Natural killer cell treated with Interleukin-12 subunit alpha and Interleukin-12 subunit beta and Interleukin-15 and Interleukin-18, amount 100 ng/mL, for 72 hours (primary cell): ENCODE measurements at places on chromosomes 5 and 9. TPM values are rescaled to one million over a fixed set of nuclear protein-coding genes. Genes with fewer than 3 reads are reported as not detected.

- DNase-seq: no peak
Observed at GRCh38 chr9:6702707-6703106, 55.1 kb upstream of the KDM4C start.

NDUFS6 gene
- total RNA-seq: 35.5 TPM

IL3 gene
- not detected for total RNA-seq

DNA sequence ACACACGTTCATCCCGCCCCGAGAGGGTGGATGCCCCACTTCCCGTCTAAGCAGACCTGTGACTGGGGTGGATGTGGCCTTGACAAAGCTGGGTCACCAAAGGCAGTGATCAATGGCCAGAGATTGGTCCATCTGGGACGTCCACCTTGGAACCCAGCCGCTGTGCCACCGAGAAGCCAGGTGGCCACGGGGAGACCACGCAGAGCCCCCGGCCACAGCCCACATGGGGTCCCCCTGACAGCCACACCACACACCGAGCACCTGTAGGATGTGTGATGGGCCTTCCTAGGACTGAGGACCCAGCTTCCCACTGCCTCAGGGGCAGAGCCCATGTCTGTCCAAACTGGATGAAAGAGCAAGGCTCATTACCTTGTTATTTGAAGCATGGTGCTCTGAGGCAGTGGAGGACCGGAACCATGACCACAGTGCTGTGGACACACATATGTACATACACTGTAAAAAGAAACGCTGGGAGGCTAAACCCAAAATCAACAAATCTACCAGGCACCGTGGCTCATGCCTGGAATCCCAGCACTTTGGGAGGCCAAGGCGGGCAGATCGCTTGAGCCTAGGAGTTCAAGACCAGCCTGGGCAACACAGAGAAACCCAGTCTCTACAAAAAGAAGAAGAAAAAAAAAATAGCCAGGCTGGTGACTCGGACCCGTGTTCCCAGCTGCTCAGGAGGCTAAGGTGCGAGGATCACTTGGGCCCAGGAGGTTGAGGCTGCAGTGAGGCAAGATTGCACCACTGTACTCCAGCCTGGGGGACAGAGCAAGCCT, 50.1 kb downstream of the MRPL36 start:
- no peak for DNase-seq

GRCh38 chr9:137313956-137314560, 12.0 kb upstream of the NRARP start:
- DNase-seq: no peak

NRARP gene
- total RNA-seq: 0.88 TPM

LCN15 gene
- total RNA-seq: not detected

DNA sequence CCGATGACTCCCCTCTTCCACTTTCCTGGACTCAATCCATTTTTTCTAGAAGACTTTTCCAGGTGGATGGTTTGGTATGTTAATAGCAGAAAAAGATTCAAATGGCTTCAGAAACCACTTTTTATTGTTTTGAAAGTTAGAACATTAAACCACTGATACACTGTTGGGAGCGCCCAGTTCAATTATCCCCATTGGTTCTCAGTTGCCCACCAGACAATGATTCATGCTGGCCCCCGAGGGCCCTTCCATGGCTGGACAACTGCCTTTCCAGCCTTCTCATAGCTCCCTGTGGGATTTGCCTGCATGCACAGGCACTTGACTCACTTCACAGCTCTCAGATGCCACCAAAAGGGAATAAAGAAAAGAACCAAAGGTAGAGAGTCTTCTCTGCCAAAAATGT, 21.3 kb upstream of the ANKRD34B start:
- no peak for DNase-seq

DNA sequence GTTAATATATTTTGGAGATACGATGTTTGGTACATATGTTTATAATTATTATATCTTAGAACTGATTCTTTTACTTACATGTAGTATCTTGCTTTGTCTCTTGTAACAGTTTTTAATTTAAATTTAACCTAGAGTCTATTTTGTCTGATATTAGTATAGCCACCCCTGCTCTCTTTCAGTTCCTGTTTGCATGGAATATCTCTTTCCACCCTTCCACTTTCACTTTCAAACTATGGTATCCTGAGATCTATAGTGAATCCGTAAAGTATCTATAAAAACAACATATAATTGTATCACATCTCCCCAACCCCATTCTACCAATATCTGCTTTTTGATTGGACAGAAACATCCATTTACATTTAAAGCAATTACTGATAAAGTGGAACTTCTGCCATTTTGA, 7.2 kb downstream of the IRGM start:
- DNase-seq: no peak

IRF1 gene
- total RNA-seq: 351 TPM

DNA sequence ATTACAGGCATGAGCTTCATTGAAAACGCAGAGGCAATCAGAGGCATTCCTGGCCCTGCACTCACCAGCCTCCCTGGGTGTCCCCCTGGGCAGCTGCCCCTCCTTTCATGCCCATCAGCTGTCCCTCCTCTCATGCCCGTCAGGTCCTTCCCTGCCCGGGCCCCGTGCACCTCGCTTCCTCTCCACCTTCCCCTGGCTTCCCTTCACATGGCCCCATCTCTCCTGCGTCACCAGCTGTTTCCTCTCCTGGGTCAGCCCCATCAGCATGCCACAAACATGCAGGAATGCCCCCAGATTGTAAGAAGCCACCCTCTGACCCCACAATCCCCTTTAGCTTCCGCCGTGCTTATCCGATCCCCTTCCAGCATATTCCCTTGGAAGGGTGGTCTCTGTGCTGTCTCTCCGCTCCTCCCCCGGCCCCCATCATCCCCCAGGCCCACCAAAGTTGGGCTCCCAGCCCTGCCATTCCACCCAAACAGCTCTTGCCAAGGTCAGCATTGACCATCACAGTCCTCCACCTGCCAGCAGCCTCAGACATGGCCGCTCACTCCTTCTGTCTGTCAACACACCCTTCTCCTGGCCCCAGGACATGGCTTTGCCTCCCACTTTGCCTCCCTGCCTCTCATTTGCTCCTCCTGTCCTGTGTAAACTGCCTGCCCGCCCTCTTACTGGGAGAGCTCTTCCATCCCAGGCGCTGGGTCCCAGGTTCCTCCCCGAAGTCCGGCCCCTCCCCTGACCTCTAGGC, 98.6 kb upstream of the IER5L start:
- no peak for DNase-seq

DNA sequence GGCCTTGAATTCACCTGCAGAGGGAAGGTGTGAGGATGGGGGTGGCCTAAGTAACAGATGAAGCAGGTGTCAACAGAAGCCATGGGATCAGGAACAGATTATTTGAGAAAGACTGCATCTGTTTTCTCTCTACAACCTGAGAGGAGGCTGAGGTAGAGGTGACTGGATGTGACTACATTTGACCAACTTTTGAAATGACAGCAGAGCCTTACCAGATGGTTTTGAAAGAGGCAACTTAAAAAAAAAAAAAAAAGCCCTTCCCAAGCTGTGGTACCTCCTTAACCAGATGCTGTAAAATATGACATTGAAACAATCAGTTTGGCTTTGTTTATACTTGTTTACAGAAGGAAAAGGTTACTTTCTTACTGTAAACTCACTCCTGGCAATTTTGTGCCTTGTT, 108.6 kb downstream of the TRIO start:
- no peak for DNase-seq

DNA sequence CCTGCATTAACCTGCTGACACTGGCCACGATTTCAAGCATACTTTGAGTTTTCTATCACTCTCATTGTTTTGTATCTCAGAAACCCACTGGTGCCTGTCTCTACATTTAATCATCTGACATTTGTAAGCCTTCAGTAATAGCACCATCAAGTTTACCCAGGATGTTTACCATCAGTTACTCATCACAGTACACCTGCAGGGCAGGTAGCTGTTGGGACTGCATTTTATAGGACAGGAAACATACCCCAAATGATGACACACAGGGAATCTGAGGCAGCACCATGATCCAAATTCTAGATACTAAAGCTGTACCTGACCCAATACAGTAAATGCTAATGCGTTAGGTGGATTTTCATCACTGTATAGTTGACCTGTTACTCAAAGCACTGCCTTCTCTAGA, 114.2 kb downstream of the FEM1C start:
- DNase-seq: no peak

C9orf43 gene
- total RNA-seq: 1.3 TPM

- DNase-seq: no peak
Observed at GRCh38 chr9:112048924-112049691, 126.0 kb downstream of the SUSD1 start.

GRCh38 chr9:75071530-75072122, 16.3 kb downstream of the NMRK1 start:
- no peak for DNase-seq

GRCh38 chr9:135394699-135395645, 84.6 kb upstream of the PPP1R26 start:
- no peak for DNase-seq

GRCh38 chr9:72333709-72334108, 31.3 kb downstream of the ZFAND5 start:
- no peak for DNase-seq

UGT3A1 gene
- total RNA-seq: not detected

MCIDAS gene
- not detected for total RNA-seq
